Peyer's patch (tissue), 4 donors: ENCODE measurements at places on chromosomes 2 and 18. TPM values are rescaled to one million over a fixed set of nuclear protein-coding genes. Genes with fewer than 3 reads are reported as not detected.
A peak's percentile ranks its signal among the peaks of the same experiment; 100 is the strongest.

GRCh38 chr2:86194751-86195054 is 559 bp downstream of the IMMT start:
- peak; percentile 98 for DNase-seq
- H3K27me3 ChIP-seq, result no peaks in the 10 kb centered on the region
- peak overlapping the region; percentile 96 for H3K27ac ChIP-seq
- peak overlapping the region; percentile 72 for H3K4me3 ChIP-seq
- H3K36me3 ChIP-seq, result no peaks in the 10 kb centered on the region

DNA sequence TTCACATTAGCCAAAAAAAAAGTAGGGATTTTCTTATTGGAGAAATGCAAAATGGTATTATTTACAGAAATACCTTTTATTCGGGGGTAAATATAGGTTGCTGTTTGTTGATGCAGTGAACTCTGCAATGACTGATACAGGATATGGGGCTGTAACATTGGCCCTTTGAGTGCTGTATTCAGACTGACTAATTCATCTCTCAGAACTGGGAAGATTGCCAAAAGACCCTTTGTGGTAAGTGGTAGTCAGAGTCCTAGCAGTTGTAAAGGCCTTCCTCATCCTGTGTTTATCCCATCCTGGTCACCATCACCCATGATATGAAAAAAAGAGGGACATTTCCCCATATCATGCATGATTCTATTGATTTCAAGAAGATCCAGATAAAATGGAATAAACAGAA is 14.0 kb upstream of the DCC start:
- H3K4me3 ChIP-seq, result no peak overlapping the region
- H3K4me1 ChIP-seq, result no peaks in the 10 kb centered on the region
- H3K27me3 ChIP-seq, result no peaks in the 10 kb centered on the region
- H3K27ac ChIP-seq, result no peak overlapping the region
- DNase-seq, result no peak

DNA sequence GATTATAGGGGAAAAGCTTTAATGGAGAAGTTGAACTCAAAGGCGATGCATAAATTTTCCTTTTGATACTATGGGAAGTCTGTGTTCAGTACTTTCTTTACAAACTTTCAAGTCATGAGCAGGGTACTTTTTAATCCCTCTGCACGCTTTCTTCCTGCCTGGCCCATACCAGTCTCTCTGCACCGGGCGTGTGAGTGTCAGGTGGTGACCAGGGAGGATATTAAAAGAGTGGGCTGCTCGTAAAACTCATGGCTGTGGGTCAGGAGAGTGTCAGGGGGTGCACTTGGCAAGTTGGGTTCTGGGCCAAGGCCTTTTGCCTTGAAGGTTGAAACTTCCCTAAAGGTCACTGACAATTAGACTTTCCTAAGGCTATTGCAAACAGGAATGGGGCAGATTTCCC is 367.8 kb downstream of the GPD2 start:
- H3K27ac ChIP-seq, result no peak overlapping the region
- DNase-seq, result no peak
- H3K4me3 ChIP-seq, result peak overlapping the region; percentile 40

- no peaks in the 10 kb centered on the region for H3K36me3 ChIP-seq
- H3K4me1 ChIP-seq, result peaks cover 16% of the 10 kb centered on the region
- DNase-seq, result no peak
- peaks cover 30% of the 10 kb centered on the region for H3K27me3 ChIP-seq
- H3K27ac ChIP-seq, result no peak overlapping the region
Measured at GRCh38 chr2:218857371-218858137, 2.1 kb upstream of the WNT6 start.

- no peaks in the 10 kb centered on the region for H3K36me3 ChIP-seq
- DNase-seq, result no peak
- no peak overlapping the region for H3K4me3 ChIP-seq
- no peaks in the 10 kb centered on the region for H3K4me1 ChIP-seq
- H3K27me3 ChIP-seq, result no peaks in the 10 kb centered on the region
Measured at GRCh38 chr2:10215393-10215935, 87.2 kb upstream of the HPCAL1 start.

GRCh38 chr2:231457101-231457500 is 7.2 kb downstream of the NCL start:
- no peak overlapping the region for H3K4me3 ChIP-seq
- H3K36me3 ChIP-seq, result peaks cover 3% of the 10 kb centered on the region
- H3K27ac ChIP-seq, result no peak overlapping the region
- H3K4me1 ChIP-seq, result no peaks in the 10 kb centered on the region

DNA sequence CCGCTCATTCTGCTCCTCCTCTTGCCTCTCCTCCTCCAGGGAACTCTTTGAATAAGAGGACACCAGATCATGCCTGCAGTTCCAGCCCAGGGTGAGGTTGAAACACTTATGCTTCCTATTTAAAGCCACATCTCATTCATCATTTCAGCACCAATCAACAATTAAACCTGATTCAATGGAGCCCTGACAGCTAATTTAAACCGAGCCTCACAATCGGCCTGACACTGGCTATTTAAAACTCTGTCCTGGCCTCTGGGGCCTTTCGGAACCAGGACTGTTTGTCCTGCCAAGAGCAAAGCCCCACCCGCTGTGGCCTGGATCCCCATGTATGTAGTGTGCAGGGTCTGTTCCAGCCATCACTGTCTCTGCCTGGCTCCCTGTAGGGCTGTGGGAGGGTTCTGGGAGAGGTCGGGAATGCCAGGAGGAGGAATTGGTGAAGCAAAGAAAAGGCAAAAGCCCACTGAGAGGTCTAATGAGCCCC is 97.4 kb downstream of the MCFD2 start:
- H3K27ac ChIP-seq, result peak overlapping the region; percentile 54
- DNase-seq, result no peak
- H3K4me3 ChIP-seq, result no peak overlapping the region
- H3K4me1 ChIP-seq, result no peaks in the 10 kb centered on the region

DNA sequence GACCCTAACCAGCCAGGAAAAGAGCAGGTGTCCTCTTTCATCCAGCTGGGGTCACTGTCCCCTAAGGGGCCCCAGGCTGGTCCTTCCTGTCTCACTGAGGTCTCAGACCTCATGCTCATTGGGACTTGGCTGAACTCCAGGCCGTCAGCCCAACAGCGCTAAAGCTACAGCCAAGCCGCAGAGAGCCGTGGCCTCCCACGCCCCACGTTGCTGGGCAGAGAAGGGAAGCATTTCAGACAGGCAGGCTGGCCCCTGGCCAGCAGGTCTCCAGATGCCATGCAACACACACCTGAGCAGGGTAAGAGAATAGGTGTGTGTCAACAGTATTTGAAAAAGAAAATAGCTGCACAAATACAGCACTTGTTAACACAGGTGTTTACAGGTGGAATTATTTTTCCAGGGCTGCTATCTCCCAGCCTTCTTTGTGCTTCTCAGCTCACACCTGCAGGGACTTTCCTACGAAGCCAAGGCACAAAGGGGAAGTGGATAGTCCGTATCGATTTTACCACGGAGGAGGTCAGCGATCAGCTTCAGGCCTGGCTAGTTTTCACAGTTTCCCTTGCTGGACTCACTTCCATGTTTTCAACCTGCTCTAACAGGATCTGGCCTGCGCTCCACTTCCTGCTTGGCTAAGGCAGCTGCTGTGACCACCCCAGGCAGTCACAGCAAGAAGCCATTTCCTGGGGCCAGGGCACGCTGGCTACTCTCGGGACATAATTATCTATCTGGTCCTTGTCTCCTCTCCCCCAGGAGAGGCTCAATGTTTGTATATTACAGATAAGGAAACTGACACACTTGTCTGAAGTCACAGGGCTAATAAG is 156.1 kb upstream of the ID2 start:
- no peaks in the 10 kb centered on the region for H3K36me3 ChIP-seq
- no peaks in the 10 kb centered on the region for H3K27me3 ChIP-seq
- peaks cover 6% of the 10 kb centered on the region for H3K4me1 ChIP-seq
- H3K27ac ChIP-seq, result peak overlapping the region; percentile 5
- no peak overlapping the region for H3K4me3 ChIP-seq
- DNase-seq, result peak; percentile 90

DNA sequence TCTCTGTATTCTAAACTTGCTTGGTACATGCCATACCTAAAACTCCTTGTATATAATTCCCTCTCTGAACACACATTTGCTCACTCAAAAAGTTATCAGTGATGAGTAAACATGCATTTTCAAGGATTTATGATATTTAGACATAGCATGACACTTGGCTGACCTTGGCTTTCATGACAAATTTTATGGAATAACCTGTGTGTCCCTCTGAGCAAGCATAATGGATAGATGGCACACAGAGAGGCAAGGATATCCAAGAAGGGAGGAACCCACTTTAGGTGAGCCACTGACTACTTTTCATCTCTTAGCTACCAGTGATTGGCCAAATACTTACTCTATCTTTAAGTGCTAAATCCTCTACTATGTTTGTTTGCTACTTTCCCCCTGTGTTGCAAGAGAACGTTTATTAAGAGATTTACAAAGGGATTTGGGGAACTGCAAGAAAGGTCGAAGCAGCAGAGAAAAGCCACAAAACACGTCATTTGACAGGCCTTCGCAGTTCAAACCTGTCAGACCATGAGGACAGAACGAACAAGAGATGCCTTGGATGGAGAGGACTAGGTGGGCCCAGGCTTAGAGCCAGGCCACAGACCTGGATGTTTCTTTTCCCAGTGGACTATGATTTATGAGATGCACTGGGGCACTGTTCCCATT is 379.9 kb downstream of the NBAS start:
- H3K4me1 ChIP-seq, result no peaks in the 10 kb centered on the region
- no peaks in the 10 kb centered on the region for H3K27me3 ChIP-seq
- H3K36me3 ChIP-seq, result no peaks in the 10 kb centered on the region
- no peak for DNase-seq
- H3K27ac ChIP-seq, result no peak overlapping the region

DNA sequence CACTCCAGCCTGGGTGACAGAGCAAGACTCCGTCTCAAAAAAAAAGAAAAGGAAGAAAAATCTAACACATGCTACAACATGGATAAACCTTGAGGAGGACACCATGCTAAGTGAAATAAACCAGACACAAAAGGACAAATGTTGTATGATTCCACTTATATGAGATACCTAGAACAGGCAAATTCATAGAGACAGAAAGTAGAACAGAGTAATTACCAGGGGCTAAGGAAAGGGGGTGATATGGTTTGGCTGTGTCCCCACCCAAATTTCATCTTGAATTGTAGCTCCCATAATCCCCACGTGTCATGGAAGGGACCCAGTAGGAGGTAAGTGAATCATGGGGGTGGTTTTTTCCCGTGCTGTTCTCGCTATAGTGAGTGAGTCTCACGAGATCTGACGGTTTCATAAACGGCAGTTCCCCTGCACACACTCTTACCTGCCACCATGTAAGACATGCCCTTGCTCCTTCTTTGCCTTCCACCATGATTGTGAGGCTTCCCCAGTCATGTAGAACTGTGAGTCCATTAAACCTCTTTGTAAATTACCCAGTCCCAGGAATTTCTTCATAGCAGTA is 91.4 kb upstream of the CABLES1 start:
- H3K4me3 ChIP-seq, result no peak overlapping the region
- DNase-seq, result no peak
- H3K4me1 ChIP-seq, result no peaks in the 10 kb centered on the region

GRCh38 chr18:50786864-50787263 is 33.0 kb downstream of the MRO start:
- no peaks in the 10 kb centered on the region for H3K27me3 ChIP-seq
- H3K27ac ChIP-seq, result no peak overlapping the region
- peaks cover 9% of the 10 kb centered on the region for H3K4me1 ChIP-seq
- DNase-seq, result no peak
- no peaks in the 10 kb centered on the region for H3K36me3 ChIP-seq

DNA sequence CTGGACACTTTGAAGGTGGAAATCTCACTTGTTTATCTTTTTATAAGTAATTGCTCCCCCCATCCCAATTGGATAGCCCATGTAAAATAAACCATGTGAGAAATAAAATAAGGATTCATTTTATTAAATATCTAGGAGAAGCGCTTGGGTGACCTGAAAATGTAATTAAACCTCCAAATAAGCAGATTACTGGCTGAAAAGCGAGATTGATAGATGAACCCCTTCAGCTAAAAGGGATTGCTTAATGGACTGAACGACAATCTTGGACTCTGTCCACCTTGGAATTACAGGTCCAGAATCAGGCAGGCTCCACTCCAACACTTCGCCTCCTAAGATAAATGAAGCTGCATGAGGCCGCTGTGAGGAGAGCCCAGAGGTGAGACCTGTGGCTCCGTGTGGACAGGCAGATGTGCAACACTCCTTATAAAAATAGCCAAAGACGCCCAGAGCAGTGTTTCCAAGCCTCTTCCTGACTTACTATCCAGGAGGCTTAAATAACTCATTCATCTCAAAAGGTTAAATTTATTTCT is 441.5 kb downstream of the MTX2 start:
- no peaks in the 10 kb centered on the region for H3K27me3 ChIP-seq
- DNase-seq, result no peak
- no peak overlapping the region for H3K4me3 ChIP-seq
- H3K36me3 ChIP-seq, result no peaks in the 10 kb centered on the region
- no peak overlapping the region for H3K27ac ChIP-seq

GRCh38 chr2:54122939-54123338 is 7.5 kb downstream of the ACYP2 start:
- no peaks in the 10 kb centered on the region for H3K36me3 ChIP-seq
- DNase-seq, result no peak
- no peaks in the 10 kb centered on the region for H3K27me3 ChIP-seq
- H3K4me1 ChIP-seq, result no peaks in the 10 kb centered on the region
- no peak overlapping the region for H3K4me3 ChIP-seq

GRCh38 chr18:7224198-7224597 is 6.7 kb upstream of the LRRC30 start:
- H3K27ac ChIP-seq, result no peak overlapping the region
- no peaks in the 10 kb centered on the region for H3K36me3 ChIP-seq
- DNase-seq, result no peak
- no peaks in the 10 kb centered on the region for H3K27me3 ChIP-seq
- H3K4me1 ChIP-seq, result no peaks in the 10 kb centered on the region
- no peak overlapping the region for H3K4me3 ChIP-seq

DNA sequence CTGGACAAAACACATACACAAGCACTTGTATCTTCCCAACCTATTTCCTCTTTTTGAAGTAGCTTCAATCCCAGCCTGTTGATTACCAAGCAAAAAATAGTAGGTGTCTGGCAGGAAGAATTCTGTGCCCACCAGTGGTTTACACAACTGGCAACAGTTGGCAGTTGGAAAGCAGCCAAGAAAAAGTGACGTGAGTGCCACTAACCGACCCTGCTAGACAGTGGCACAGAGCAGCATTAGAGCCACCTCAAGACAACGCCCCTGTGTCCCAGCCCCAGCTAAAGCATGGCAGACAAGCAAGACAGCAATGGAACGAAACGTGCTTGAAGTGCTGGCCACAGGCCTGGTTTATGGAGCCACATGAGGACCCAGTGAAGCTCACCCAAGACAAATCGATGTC is 379.6 kb downstream of the FBXO15 start:
- H3K27me3 ChIP-seq, result no peaks in the 10 kb centered on the region
- H3K36me3 ChIP-seq, result no peaks in the 10 kb centered on the region
- H3K27ac ChIP-seq, result no peak overlapping the region
- DNase-seq, result no peak
- H3K4me3 ChIP-seq, result no peak overlapping the region

DNA sequence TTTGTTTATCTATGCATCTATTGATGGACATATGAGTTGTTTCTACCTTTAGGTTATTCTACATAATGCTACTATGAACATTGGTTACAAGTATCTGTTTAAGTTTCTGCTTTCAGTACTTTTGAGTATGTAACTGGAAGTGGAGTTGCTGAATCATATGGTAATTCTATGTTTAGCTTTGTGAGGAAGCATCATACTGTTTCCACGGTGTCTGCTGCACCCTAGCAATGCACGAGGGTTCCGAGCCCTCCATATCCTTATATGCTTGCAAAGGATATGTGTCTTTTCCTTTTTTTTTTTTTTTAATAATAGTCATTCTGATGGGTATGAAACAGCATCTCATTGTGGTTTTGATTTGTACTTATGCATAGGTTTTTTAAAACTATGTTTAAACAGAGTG is 83.7 kb downstream of the FMNL2 start:
- no peak for DNase-seq
- H3K36me3 ChIP-seq, result no peaks in the 10 kb centered on the region
- H3K27ac ChIP-seq, result no peak overlapping the region
- peaks cover 7% of the 10 kb centered on the region for H3K4me1 ChIP-seq

Gene POTEJ
- total RNA-seq, result 1.7 TPM

Gene HAAO
- 96.9 TPM for total RNA-seq

Gene SPP2
- total RNA-seq, result not detected

Gene EVX2
- total RNA-seq, result not detected

Gene TUBA4B
- total RNA-seq, result not detected
